ENCODE measurements at places on chromosomes 1 and 21. TPM values are rescaled to one million over a fixed set of nuclear protein-coding genes. Genes with fewer than 3 reads are reported as not detected.

MROH9 gene
- not detected for total RNA-seq

- H3K27ac ChIP-seq = no peak overlapping the region
- no peaks in the 10 kb centered on the region for H3K36me3 ChIP-seq
- no peak for DNase-seq
- H3K27me3 ChIP-seq = no peaks in the 10 kb centered on the region
Observed at GRCh38 chr1:172406968-172407367, 13.5 kb upstream of the C1orf105 start.

PARP1 gene
- total RNA-seq = 127 TPM

NOS1AP gene
- 5.5 TPM for total RNA-seq

GRCh38 chr1:31984419-31985347 lies 29.0 kb upstream of the KHDRBS1 start:
- no peak for DNase-seq
- H3K4me3 ChIP-seq = no peak overlapping the region
- H3K36me3 ChIP-seq = no peaks in the 10 kb centered on the region

DNA sequence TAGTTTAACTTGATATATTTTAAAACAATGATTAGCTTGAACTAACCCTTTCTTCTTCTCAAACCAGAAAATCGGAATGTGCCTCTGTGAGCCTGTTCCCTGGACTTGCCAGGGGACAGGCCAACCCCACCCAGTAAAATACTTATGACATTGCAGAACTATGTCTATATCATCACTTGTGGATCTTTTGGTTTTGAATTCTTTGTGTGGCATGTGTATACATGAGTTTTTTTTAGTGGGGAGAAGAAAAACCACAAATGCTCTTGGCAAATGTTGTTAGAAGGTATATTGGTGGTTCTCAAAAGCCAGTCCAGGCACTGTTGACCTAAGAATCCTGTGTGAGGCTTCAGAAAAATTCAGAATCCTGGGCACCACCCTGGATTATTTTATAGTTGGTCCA lies 347.4 kb downstream of the SIPA1L2 start:
- H3K27ac ChIP-seq = no peak overlapping the region
- H3K27me3 ChIP-seq = no peaks in the 10 kb centered on the region
- H3K4me3 ChIP-seq = no peak overlapping the region
- H3K4me1 ChIP-seq = no peaks in the 10 kb centered on the region
- DNase-seq = no peak
- no peaks in the 10 kb centered on the region for H3K36me3 ChIP-seq

- H3K36me3 ChIP-seq = no peaks in the 10 kb centered on the region
- no peak for DNase-seq
- no peaks in the 10 kb centered on the region for H3K27me3 ChIP-seq
- H3K4me3 ChIP-seq = no peak overlapping the region
- peaks cover 9% of the 10 kb centered on the region for H3K4me1 ChIP-seq
- H3K27ac ChIP-seq = no peak overlapping the region
Observed at GRCh38 chr21:29640080-29640508, 299.7 kb downstream of the GRIK1 start.

- H3K27me3 ChIP-seq = no peaks in the 10 kb centered on the region
- DNase-seq = no peak
- H3K4me3 ChIP-seq = peak overlapping the region; percentile 84
- peak overlapping the region; percentile 92 for H3K27ac ChIP-seq
- H3K36me3 ChIP-seq = no peaks in the 10 kb centered on the region
Observed at GRCh38 chr1:8815582-8816151, 1.8 kb downstream of the RERE start.

DNA sequence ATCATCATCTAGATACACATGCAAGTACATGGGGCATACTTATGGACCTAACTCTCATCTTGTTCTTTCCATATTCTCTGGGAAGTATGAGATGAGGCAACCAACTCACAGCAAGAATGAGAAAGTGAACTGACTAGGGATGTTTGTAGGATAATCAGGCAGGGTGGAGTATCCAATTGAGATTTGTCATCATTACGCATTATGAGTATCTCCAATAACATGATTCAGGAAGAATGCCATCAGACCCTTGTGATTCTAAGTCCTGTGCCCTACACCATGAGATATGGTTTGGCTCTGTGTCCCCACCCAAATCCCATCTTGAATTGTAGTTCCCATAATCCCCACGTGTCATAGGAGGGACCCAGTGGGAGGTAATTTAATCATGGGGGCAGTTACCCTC lies 154.0 kb downstream of the SLC30A10 start:
- H3K36me3 ChIP-seq = no peaks in the 10 kb centered on the region
- H3K4me3 ChIP-seq = no peak overlapping the region
- no peaks in the 10 kb centered on the region for H3K27me3 ChIP-seq
- DNase-seq = no peak

QSOX1 gene
- 17.0 TPM for total RNA-seq

DNA sequence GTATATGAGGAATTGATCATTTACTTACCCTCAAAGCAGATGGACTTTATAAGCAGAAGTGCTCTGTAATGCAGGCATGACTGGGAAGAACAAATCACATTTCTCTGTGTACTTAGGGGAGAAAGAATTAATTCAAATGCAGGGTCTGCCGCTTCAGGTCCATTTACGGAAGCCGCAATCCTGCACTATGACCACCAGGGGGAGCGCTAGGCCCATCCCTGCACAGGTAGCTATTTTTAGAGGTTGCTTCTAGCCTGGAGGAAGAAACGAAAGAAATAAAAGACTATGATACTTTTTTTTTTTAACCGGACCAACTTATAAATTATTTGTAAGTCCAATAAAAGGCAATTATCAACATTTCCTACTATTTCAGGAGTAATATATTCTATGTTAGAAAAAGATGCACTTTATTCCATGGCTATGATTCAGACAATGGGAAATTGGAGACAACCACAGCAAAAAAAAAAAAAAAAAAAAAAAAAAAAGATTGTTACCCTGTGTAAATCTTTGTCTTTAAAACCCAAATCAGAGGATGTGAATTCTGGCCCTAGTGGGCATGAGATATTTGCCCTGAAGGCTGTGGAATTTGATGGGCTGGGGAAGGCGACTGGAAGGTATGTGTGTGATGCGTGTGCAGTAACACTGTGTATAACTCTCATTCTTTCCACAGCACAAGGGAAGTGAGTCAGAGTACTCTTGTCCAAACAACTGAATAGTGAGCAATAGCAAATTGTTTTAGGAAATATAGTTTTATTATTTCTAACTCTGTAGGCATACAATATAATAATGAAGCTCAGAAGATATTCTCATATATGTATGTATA lies 12.9 kb upstream of the FYB2 start:
- no peaks in the 10 kb centered on the region for H3K4me1 ChIP-seq
- H3K27ac ChIP-seq = no peak overlapping the region
- no peaks in the 10 kb centered on the region for H3K27me3 ChIP-seq
- H3K4me3 ChIP-seq = no peak overlapping the region
- no peaks in the 10 kb centered on the region for H3K36me3 ChIP-seq
- peak; percentile 61 for DNase-seq
